ENCODE measurements at places on chromosomes 4 and X. TPM values are rescaled to one million over a fixed set of nuclear protein-coding genes. Genes with fewer than 3 reads are reported as not detected.

DNA sequence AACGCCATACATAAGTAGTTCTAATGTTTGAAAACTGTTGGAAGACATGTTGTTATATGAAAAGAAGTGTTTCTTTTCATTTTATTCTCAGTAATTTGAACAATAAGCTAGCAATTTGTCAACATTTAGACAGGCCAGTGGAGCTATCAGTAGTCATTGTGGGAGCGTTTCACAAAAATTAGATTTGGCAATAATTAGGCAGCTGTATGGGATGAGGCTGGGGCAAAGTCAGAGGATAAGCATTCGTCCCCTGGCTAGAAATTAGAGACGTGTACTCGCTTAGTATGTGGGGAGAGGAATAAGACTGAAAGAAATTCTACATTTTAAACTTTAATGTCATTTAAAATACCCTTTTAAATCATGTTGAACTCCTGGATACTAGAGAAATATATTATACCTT lies 70.6 kb downstream of the TMEM144 start:
- no peak for DNase-seq

GRCh38 chr4:176856421-176856820 lies 63.7 kb upstream of the VEGFC start:
- no peak for DNase-seq

- no peak for DNase-seq
Measured at GRCh38 chr4:89307446-89308160, at the start of gene GPRIN3. GPRIN3 (minus strand) TSS chr4:89307800; CDS start chr4:89250110, 57,690 bp downstream.

DNA sequence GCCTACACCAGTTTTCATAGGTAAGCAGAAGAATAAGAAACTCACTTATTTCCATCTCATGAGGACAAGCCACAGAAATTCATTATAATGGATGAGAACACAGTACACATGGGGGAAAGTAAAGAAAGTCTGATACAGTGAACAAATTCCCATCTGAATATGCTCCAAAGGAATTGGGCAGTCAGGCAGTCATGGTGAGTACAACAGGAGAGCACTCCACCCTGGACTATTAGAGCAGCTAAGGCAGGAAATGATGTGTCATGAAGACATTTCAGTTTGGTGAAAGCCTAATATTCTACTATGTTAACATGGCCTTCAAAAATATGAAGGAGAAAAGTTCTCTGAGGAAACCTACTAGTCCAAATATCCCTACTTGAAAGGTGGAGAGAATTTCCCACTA lies 92.0 kb upstream of the PRDX4 start:
- DNase-seq: no peak

DNA sequence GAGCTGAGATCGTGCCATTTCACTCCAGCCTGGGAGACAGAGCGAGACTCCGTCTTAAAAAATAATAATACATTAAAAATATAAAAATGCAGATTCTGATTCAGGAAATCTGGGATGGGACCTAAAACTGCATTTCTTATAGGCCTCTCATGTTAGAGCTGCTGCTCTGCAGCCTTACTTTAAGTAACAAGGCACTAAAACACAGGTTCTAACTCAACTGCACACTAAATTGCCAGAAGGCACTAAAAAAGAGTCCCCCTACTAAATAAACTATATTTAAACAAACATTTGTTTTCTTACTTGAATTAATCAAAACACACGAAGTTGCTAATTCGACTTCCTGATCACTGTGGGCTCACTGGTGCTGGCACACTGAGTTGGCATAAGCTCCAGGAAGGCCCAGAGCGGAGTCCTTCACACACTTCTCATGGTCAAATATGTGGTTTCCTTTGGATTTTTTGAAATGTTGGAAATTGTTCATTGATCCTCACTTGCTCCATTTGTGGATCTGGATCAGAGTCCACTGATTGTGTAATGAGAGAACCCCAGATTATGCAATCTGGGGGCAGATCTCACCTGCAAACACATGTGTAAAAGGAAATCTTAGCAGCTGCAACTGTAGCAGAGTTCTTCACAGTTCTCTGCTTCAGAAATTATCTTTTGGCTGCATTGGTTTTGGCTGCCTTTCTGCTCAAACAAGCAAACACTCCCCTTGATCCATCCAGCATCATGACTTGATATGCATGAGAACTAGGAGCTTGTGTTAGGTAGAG lies 59.3 kb downstream of the AFF1 start:
- no peak for DNase-seq

Gene SYAP1
- polyA plus RNA-seq: 30.4 TPM

GRCh38 chr4:33395731-33396485 lies 2675.7 kb downstream of the PCDH7 start:
- DNase-seq: no peak

Gene MAGEA11
- not detected for polyA plus RNA-seq

DNA sequence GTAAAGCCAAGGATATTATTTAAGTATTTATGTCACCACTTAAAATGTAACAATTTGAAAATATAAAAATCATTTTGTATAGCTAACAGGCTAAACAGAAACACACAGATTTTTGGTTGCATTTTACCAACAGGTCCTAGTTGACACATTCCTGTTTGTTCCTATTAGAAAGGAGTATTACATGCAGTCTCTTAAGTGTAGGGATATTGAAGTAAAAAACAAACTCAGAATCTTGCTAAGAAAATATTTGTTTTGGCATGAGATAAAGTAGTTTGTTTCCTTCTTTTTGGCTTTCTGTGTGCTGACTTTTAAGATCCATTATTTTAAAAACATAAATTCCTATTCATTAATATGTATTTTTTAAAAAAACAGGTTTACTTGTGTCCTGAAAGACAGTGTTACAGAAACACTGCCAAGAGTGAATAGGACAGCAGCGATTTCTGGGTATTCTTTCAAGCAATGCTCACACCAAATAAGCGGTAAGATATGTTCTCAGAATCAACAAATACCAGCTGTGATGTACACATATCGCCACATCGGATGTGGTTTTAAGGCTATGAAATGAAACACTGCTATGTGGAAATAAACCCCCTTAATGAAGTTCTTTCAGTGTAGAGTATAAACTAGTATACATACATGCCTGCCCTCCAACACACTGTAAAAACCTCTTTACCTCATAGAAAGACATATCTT lies 6.9 kb downstream of the F11 start:
- DNase-seq: no peak

- no peak for DNase-seq
Measured at GRCh38 chr4:165288639-165289422, 38.6 kb upstream of the MSMO1 start.

DNA sequence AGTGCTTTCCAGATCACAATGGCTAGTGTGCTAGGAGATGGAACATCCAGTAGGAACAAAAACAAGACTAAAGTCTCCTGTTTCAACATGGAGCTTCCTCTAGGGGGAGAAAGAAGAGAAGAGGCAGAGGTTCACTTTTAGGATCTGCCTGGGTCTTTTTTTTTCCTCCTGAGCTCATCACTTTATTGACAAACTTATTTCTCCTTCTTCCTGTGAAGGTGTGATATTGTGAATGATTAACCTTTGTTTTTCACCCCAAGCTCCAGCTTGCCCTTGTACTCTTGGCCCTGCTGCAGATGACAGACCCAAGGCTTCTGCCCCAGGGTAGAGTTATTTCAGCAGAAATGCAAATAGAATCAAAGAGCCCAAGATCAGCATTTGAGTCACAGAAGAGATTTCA lies 13.5 kb downstream of the PAGE4 start:
- no peak for DNase-seq

DNA sequence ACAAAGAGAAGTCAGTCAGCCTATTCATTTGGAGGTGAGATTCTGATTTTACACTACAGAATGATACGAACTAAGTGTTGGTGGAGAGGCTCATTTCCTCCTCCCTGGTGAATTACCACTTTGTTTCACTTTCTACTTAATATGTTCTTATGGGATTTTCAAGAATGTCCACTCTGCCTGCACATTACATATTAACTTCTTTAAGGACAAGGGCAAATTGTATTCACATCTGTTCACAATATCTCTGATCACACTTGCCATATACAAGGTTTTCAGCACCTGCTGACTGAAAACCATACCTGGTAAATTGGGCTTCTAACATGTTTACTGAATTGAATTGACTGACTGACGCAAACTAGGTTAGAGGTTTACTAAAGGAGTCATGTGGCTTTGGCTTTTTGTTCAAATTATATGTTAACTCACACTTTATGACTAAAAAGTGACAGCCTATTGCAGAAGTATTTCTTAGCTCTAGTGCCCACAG lies 188.4 kb upstream of the MBNL3 start:
- DNase-seq: no peak

Data from left renal pelvis (tissue), 4 donors.